ENCODE measurements at places on chromosomes 12 and 14.
A peak's percentile ranks its signal among the peaks of the same experiment; 100 is the strongest.

- DNase-seq = no peak
Observed at GRCh38 chr12:27252934-27253333, 8.8 kb downstream of the STK38L start.

DNA sequence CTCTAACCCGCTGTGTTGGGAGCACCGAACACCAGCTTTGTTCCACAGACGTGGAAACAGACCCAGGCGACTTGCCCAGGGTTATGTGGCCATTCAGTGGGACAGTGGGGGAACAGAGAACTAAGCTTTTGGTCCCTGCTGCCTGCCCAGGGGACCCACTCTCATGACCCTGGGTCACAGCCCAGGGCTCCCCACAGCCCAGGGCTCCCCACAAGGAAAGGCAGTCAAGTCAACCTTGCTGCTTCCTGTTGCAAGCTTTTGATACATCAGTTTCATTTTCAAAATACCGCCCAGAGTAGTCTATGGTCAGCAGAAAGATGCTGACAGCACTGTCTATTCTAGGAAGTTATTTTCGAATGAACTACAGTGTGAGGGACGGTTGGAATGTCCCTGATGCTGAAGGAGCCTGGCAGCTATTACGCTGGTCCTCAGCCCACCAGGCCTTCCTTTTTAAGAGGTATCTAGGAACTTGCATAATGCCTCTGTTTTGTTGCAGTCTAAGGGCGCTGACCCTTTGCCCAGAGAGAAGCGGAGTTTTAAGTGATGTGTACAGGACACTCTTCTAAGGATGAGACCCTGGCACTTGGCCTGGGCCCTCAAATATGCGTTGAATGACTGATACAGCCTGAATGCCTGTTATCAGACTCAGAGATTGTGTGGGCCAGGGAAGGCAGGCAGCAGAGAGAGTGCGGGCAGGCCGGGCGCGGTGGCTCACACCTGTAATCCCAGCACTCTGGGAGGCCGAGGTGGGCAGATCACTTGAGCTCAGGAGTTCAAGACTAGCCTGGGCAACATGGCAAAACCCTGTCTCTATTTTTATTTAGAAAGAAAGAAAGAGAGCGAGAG lies 12.6 kb upstream of the TTC7B start:
- peak; percentile 53 for DNase-seq

- DNase-seq = no peak
Observed at GRCh38 chr14:104975481-104976197, 2.5 kb downstream of the AHNAK2 start.

DNA sequence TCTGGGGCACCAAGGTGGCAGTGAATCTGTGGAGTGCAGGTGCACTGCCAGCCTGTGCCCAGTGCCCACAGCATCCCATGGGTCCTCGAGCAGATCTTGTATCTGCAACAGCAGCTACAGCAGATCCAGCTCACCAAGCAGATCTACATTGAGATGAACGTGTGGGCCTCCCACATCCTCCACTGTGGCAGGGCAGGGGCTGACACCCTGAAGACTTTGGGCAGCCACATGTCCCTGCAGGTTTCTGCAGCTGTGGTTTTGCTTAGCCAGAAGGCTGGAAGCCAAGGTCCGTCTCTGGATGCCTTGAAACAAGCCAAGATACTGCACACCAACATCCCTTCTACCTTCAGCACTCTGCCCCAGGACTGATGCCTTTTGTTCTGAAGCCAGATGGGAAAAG lies 338.8 kb upstream of the OR4E1 start:
- DNase-seq = no peak

GRCh38 chr12:77300811-77301210 lies 235.4 kb upstream of the E2F7 start:
- no peak for DNase-seq
